Activated CD8-positive, alpha-beta memory T cell treated with anti-CD3 and anti-CD28 coated beads, Interleukin-2, amount 10 ng/mL, durations not matched to agents 7 days and 5 days (primary cell): ENCODE measurements at places on chromosomes 3 and 15. TPM values are rescaled to one million over a fixed set of nuclear protein-coding genes. Genes with fewer than 3 reads are reported as not detected.

- no peak overlapping the region for H3K27ac ChIP-seq
- no peak overlapping the region for H3K4me3 ChIP-seq
- DNase-seq, result no peak
- H3K4me1 ChIP-seq, result peaks cover 6% of the 10 kb centered on the region
- peaks cover 51% of the 10 kb centered on the region for H3K36me3 ChIP-seq
Observed at GRCh38 chr3:190607021-190607420, 93.1 kb downstream of the IL1RAP start.

- peaks cover 10% of the 10 kb centered on the region for H3K4me1 ChIP-seq
- H3K27me3 ChIP-seq, result peaks cover 1% of the 10 kb centered on the region
- no peak for DNase-seq
- H3K4me3 ChIP-seq, result no peak overlapping the region
Observed at GRCh38 chr3:108407886-108408285, 102.5 kb downstream of the MYH15 start.

DNA sequence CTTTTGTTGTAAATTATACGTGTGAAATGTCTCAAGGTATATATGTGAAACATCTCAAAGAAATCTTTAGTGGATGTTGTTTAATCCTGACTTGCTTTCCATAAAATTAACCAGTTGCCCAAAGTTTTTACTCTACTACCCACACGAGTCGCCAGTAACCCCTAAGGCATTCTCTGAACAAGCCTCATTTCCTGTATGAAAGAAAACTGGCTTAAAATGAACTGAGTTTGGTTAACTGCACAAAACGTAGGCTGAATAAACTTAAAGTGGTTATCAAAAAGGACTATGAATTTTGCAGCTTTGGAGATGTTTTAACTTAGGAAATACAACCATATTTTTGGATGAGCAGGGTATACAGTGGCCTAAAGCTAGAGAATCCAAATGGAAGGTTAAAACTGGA, 2.7 kb upstream of the APPL1 start:
- peaks cover 5% of the 10 kb centered on the region for H3K27me3 ChIP-seq
- H3K4me3 ChIP-seq, result no peak overlapping the region
- no peak for DNase-seq
- H3K4me1 ChIP-seq, result peaks cover 27% of the 10 kb centered on the region
- H3K27ac ChIP-seq, result no peak overlapping the region

DNA sequence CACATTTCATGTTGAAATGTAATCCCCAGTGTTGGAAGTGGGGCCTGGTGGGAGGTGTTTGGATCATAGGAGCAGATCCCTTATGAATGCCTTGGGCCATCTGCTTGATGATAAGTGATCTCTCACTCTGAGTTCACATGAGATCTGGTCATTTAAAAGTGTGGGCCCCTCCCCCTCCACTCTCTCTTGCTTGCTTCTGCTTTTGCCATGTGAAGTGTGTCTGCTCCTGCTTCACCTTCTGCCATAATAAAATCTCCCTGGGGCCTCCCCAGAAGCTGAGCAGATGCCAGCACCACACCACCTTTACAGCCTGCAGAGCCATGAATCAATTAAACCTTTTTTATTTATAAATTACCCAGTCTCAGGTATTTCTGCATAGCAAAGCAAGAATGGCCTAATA, 14.2 kb upstream of the CD200R1L start:
- H3K27me3 ChIP-seq, result peaks cover 8% of the 10 kb centered on the region
- no peak overlapping the region for H3K27ac ChIP-seq
- peaks cover 28% of the 10 kb centered on the region for H3K4me1 ChIP-seq
- H3K36me3 ChIP-seq, result peaks cover 13% of the 10 kb centered on the region

CILP gene
- total RNA-seq, result not detected

INO80 gene
- 25.8 TPM for total RNA-seq
